DMS 273 treated with DMSO at 0.1 percent for 48 hours (cell line): ENCODE measurements at places on chromosomes 3 and 15.
A peak's percentile ranks its signal among the peaks of the same experiment; 100 is the strongest.

DNA sequence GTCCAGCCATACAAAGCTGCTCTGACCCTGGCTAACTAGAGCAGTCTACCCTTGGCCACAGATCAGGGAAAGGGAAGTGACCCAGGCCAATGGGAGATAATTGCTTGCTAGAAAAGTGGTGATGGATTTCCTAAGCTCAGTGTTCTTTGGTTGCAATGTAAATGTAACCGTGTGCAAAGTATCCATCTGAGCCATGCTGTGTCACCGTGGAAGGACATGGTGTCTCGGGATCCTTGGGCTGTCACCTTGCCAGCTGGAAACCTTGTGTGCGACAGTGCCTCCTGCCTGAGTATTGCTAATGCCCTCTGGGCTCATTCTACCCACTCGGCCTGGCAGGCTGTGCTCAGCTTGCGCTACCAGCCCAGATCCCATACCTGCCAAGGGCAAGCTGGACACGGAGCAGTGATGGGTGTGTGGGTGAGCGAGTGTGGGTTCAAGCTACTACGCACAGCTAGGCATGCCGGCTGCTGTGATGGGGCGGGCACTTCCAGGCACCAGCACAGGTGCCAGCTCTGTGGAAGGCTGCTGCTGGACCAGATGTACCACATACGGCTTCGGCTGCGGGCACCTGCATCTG is 10.7 kb upstream of the SIAH2 start:
- DNase-seq: no peak

DNA sequence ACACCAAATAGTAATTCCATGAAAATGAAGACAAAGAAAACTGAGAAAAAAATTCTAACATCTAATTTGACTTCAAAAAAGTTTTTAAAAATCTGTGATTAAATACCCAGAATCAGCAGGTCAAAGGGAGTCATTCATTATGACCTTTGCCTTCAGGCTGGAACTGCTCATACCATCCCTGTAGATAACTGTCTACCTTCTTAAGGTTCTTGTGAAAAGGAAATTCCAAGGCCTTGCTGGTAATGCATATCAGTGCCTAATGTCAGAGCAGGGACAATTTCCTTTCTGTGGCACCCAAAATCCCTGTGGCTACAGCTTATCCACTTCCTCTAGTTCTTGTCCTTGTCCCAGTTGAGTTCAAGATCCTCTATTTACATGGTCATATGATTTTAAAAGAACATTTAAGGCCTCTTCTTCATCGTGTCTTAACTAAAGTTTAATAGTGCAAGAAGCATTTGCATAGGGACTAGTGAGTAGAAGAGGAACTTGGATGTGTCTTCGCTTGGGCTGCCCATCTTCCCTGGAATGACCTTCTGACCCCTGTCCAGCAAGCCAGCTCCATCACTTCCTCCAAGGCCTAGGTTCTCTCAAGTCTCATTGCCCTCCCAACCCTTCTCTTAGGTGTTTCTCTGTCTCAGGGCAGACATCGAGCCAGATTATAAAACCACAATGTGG is 8.7 kb upstream of the PLCL2 start:
- DNase-seq: no peak

DNA sequence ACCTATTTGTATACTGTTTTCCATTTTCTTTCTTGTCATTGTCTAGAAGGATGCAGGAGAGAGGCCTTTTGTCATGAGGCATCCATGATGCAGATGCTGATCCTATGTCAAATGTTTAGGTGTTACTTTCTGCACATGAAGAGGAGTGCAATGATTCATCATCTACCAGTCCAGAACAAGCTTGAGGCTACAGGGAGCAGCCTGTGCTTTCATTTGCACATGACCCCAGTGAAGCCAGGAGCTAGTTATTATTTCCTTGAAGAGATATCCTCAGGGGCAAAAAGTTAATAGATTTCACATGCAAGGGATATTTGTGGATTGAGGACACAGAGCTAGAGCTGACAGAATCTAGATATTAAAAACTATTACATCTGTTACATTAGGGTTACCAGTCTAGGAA is 204.4 kb upstream of the TGFBR2 start:
- no peak for DNase-seq

DNA sequence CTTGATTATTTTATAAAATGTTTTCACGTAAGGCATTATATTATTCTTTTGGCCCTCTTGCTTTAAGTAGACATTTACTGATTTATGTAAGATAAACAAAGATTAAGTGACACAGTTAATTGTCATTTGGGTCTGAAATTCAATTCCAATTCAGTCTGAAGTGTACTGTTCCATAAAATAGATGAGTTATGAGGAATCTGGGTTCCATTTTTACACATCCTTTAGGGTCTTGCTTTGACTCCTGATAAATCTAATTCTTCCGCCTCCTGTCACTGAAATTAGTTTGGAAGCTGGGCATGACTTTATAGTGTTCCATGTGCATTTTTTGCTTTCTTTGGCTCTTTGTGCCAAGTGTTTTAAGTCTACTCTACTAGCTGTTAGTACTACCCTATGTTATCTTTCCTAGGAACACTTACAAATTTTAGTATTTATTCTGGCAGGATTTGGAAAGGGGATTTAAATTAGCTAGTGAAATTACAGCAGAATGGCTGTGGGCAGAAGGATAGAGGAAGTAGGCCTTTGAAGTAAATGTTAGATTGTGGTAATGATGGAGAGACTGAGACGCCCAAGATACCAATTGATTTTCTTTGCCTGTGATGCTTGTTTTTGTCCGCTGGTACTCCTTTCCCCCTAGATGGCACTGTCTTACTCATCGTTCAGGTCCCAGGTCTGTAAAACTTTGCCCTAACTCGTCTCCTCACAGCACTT is 14.3 kb downstream of the ARL8B start:
- DNase-seq: peak; percentile 3

GRCh38 chr3:150751781-150752263 is 11.1 kb downstream of the SIAH2 start:
- no peak for DNase-seq

DNA sequence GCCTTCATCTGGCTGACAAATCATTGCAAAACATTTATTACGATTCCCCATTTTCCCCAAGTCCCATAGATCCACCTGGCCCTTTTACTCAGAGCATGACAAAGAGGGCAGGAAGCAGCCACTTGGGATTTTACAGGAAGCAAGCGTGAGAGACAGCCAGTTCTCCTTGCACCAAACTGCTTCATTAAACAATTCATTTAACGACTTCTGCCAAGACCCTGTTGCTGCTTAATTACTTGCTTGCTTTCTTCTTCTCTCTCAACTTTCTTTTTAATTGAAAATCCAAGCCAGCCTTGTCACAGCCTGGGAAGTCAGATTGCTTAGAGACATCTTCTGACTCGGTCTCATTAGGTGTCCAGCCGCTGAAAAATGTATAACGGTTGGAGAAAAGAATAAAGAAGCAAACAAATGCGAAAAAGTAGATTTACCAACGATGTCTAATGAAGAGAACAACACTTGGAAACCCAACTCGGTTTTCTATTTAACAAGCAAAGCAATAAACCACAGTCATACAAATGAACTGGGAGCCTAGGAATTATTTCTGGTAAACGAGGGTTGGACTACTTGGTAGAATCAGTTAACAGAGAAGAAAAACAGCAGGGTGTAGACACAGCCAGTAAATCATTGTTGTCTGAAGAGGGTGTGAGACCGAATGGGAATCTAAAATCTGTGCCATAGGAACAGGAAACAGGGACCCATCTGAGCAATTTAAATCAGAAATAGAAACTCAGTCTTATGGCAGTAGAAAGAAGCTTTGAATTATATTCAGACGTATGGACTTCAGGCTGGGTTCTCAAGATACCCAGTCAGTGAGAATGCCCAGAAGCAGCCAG is 298.3 kb downstream of the LRRC3B start:
- no peak for DNase-seq

DNA sequence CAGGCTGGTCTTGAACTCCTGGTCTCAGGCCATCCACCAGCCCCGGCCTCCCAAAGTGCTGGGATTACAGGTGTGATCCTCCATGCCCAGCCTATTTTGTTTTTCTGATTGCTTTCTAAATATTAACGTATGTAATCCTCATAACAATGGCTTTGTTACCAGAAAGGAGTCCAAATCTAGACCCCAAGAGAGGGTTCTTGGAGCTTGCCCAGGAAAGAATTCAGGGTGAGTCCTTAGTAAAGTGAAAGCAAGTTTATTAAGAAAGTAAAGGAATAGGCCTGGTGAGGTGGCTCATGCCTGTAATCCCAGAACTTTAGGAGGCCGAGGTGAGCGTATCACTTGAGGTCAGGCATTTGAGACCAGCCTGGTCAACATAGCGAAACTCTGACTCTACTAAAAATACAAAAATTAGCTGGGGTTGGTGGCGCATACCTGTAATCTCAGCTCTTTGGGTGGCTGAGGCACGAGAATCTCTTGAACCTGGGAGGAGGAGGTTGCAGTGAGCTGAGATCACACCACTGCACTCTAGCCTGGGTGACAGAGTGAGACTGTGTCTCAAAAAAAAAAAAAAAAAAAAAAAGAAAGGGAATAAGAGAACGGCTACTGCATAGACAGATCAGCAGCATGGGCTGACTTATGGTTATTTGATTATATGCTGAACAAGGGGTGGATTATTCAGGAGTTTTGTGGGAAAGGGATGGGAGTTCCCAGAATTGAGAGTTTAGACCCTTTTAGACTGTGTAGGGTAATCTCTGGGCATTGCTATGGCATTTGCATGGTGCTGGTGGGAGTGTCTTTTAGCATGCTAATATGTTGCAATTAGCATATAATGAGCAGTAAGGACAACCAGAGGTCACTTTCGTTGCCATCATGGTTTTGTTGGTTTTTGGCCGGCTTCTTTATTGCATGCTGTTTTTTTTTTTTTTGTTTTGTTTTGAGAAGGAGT is 36.1 kb downstream of the TYRO3 start:
- DNase-seq: no peak

DNA sequence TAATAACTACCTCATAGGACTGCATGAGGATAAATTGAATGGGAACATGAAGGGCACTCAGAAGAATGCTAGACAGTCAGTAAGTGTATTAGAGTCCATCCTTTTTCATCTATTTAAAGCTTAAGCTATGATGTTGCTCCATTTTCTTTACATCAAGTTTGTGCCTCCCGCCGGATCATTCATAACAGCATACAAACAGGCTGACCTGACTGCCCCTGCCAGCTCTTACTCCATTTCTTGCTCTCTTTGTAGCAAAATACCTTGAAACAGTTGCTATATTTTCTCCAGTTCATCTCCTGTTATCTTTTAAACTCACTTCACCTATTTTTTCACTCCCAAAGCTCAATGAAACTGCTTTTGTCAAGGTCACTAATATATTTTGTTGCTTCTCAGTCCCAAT is 315.6 kb upstream of the ALCAM start:
- no peak for DNase-seq

DNA sequence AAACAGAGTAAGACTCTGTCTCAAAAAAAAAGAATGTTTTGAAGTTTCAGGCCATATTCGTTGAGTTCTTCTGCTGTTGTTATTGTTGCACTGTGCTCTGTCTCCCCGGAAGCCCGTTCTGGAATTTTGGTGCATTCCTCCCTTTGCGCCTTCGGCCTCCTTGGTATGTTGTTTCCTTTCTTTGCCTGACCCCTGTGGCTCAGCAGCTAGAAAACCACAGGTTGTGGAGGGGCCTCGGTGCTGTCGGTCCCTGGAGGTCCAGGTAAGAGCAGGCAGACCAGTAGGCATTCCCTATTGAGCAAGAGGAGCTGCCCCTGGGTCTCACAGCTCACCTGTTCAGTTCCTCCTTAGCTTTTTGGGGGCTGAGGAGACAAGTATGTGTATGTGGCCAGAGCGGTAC is 51.0 kb upstream of the DLG1 start:
- DNase-seq: no peak

GRCh38 chr15:69919816-69920215 is 177.9 kb downstream of the TLE3 start:
- peak; percentile 28 for DNase-seq

DNA sequence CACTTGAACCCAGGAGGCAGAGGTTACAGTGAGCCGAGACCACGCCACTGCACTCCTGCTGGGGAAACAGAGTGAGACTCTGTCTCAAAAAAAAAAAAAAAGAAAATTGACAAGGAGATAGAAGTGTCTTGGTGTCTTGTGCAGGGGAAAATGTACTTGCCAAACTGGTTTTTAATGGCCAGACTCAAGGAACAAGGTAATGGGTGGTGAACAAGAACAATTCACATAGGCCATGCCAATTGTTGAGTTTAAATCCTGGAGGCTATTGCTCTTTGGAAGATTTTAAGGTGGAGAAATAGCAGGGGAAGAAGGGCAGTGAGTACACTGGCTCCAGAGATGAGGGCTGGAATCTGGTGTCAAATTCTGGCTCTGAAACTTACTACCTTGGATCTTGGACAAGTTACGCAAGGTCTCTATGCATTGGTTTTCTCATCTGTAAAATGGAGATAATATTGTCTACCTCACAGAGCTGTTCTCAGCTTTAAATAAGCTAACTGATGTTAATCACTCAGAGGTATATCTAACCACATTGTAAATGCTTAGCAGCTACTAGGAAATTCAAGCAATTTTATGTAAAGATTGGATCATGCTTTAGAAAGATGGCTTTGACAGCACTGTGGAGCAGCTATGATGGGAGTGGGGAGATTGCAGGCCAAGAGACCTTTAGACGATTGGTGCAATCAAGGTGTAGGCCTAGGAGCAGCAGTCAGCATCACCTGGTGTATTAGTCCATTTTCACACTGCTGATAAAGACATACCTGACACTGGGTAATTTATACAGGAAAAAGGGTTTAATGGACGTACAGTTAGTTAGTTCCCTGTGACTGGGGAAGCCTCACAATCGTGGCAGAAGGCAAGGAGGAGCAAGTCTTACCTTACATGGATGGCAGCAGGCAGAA is 78.3 kb downstream of the B3GALNT1 start:
- no peak for DNase-seq

- DNase-seq: no peak
These were observed 194.9 kb upstream of the EPHA6 start for GRCh38 chr3:96619475-96619874.

DNA sequence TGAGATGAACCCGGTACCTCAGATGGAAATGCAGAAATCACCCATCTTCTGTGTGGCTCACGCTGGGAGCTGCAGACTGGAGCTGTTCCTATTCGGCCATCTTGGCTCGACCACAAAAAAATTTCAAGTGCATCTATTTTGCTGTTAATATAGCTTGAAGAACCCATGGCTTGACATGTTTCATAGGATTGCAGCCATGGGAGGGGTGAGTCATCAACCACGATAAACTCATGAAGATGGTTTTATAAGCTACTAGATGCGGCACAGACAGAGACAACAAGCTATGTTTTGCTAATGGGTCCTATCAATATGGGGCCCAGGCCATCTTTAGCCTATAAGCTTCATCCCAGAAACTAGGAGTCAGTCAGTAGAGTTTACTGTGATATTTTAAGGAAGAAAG is 100.4 kb upstream of the PHLDB2 start:
- DNase-seq: no peak

GRCh38 chr15:51403072-51403878 is 61.8 kb downstream of the GLDN start:
- DNase-seq: no peak

- no peak for DNase-seq
These were observed 19.6 kb upstream of the CSPG4 start for GRCh38 chr15:75732177-75732808.

DNA sequence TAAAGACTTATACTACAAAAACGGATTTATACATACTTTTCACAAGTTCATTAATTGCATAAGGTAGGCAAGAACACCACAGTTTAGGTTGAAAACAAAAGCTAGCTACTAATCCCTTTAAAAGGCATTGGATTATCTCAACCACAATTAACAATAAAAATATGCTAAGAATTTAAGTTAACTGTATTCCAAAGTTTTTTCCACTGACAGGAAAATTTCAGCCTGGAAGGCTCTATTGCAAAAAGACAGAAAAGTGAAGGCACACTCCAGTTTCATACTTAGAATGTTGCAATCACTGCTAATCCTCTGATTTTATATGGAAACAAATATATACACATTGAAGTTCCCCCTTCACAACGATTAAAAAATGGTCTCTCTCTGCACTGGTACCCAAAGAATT is 71.5 kb downstream of the TJP1 start:
- DNase-seq: no peak
